ENCODE measurements at places on chromosomes 11 and 22. TPM values are rescaled to one million over a fixed set of nuclear protein-coding genes. Genes with fewer than 3 reads are reported as not detected.

DNA sequence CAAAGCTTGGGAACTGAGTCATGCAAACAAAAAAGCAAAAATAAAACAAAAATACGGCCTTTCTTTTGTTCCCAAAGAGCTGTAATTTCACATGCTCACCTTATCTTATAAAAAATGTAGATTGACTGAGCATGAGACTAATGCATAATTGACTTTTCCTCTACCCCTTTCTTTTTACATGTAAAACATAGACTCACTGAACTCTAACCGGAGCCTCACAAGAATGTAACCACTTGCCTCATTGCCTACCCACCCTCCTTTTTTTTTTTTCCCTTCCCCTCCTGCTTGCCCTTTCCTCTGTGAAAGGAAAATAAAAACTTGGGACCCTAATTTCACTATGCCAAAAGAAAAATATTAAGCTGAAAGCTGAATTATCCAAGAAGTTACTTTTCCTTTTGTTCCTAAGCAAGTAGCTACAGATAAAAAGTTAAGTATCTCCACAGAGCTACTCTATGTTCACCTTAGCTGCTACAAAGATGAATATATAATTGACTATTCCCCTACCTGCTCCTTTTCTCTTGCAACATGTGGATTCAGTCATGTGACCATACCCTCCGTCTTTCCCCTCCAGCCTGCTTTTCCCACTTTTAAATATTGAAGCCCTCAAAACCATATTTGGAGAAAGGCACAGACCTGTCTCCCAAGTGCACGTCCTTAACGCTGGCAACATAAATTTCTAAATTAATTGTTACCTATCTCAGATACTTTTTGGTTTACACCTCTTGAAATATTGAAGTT is 39.6 kb upstream of the WEE1 start:
- H3K27ac ChIP-seq = no peak overlapping the region
- no peak overlapping the region for H3K4me3 ChIP-seq
- no peaks in the 10 kb centered on the region for H3K27me3 ChIP-seq
- H3K36me3 ChIP-seq = no peaks in the 10 kb centered on the region

GRCh38 chr11:32885556-32885955 is 7.1 kb upstream of the QSER1 start:
- H3K4me1 ChIP-seq = no peaks in the 10 kb centered on the region
- no peaks in the 10 kb centered on the region for H3K27me3 ChIP-seq
- no peak overlapping the region for H3K27ac ChIP-seq
- no peaks in the 10 kb centered on the region for H3K36me3 ChIP-seq
- DNase-seq = no peak
- no peak overlapping the region for H3K4me3 ChIP-seq

Gene SMIM35
- not detected for polyA plus RNA-seq

Gene PRDM10
- polyA plus RNA-seq = 2.5 TPM
